T-helper 17 cell (primary cell): ENCODE measurements at places on chromosomes 5 and 9.

GRCh38 chr9:22529426-22530199 is 83.0 kb downstream of the DMRTA1 start:
- DNase-seq: no peak

- DNase-seq: no peak
These were observed 83.0 kb upstream of the EPB41L4B start for GRCh38 chr9:109403766-109404320.

- DNase-seq: no peak
These were observed 80.2 kb downstream of the PJA2 start for GRCh38 chr5:109329333-109330237.

- DNase-seq: no peak
These were observed 301.3 kb downstream of the PARP8 start for GRCh38 chr5:50967563-50968355.
